ENCODE measurements at places on chromosomes 5 and 9.

DNA sequence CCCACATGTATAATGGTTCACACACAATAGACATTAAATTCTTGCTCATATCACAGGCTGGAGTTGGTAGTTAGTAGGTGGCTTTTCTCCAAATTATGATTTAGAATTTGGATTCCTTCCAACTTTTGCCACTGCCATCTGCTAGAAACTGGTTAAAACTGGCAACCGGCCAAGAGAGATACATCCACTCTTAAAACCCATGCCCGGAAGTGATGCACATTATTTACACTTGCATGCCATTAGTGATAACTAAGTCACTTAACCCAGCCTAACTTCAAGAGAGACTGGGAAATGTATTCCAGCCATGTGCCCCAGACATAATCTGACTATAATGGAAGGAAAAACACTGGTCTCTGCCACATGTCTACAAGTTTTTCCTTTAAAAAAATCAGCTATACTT, 395.7 kb upstream of the SEMA6A start:
- peak; percentile 44 for DNase-seq

DNA sequence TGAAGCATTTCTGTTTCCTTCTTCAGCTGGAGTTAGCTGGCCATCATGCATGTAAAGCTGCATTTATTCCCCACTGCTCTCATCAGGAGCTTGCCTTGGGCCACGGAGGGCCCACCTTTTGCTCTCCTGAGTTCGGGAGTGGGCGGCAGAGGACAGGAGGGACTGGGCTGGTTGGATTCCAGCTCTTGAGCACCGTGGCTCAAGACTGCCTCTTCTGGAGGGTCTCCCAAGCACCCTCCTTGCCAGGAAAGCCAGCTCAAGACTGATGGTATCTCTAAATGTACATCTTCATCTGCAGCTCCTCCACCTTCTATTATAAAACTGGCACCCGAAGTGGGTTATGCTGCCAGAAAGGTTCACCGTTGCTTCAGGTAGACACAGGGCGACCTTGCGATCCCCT, 399.6 kb upstream of the IRX1 start:
- DNase-seq = no peak

DNA sequence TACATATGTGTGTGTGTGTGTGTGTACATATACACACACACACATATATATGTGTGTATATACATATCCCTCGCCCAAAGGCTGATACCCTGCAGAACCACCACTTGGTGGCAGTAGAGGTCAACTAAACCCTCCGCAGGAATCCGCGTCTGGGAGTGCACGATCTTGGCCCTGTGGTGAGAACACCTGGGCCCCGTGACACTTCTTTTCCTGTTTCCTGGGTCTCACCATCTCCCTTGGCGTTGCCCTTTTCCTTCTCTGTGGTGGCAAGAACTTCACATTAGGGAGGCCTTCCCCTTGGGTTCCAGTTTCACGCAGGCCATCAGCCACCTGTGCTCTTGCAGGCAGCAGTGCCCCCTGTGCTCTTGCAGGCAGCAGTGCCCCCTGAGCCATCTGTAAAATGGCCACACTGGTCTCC, 8.2 kb downstream of the IL9 start:
- no peak for DNase-seq

DNA sequence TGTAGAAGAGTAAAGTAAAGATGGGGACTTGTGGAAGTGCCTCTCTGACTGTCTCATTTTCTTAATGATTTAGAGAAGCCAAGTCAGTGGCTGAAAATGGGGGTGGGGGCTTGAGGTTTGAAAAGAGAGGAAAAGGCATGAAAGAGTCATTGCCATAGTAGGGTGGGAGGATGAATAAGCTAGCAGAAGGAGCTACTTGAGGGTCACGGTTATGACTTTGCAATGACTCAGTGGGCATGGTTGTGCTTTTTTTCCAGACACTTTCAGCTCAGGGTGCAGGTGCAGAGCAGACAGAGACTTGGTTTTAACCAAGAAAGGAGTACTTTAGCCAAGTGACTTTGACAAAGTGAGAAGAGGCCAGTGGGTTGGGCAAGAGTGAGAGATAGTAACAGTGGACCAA, 117.8 kb downstream of the PTTG1 start:
- no peak for DNase-seq

- no peak for DNase-seq
These were observed 14.1 kb upstream of the MARCOL start for GRCh38 chr5:148224117-148224742.
